ENCODE measurements at places on chromosomes 5 and 9.

- no peak for DNase-seq
These were observed 547.6 kb downstream of the RAB3C start for GRCh38 chr5:59130431-59130830.

DNA sequence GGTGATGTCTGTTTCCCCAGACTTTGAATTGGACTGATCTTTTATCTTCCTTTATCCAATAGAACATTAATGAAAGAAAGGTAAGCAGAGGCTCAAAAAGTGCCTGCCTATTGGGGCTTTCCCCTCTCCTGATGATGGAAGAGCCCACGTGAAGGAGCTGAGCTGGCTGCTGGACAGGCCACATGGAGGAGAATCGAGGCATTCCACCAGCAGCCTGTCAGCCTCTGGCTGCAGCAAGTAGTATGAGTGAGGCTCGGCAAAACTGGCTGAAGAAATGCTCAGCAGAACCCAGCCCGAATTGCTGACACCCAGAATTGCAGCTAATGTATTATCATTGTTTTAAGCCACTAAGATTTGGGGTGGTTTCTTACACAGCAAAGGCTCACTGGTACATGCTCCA is 66.5 kb upstream of the STC2 start:
- no peak for DNase-seq

DNA sequence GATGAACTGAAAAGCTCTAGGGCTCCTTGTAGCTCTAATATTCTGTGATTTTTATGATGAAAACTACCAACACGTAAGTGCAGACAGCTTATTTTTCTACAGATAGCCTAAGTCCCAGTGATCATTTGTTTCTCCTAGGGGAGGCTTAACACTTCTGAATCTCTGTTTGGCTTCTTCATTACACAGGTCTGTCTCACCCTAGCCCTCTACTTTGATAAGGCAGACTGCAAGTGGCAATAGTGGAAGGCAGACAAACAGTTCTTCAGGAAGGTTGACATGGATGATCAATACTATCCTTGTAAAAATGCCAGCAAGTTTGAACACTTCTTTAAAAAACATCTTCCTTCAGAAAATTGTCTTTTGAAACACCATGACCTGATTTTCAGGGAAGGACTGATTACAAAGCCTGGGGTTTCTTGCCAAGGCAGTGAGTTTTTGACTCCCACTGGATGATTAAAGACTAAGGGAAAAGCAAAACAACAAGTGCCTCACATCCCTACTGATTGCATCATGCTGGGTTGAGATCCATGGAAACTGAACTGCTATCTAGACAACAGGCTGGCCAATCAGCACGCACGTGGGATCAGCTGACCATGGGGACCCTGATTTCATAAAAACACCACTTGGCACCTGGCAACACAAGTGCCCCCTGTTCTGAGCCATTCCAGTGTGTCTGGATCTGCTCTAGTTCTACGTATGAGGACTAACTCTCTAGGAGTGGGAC is 212.2 kb downstream of the SMARCA2 start:
- no peak for DNase-seq

DNA sequence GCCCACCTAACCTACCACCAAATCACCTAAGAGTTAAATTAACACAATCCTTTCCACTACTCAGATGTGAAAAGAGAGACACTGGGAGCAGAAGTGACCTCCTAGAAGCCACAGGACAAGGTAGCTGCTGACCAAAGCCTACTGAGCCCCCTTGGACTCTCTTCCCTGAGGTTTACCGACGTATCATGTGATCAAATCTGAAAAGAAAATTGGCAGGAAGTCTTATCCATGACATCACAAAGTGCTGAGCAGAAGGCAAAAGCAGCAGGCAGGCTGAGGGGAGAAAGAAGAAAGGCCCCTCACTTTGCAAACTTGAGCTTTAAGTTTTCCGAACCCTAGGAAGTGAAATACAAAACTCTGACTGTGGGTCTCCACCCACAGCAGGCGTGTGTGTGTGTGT is 11.1 kb downstream of the PRELID2 start:
- no peak for DNase-seq

- DNase-seq, result no peak
These were observed 25.8 kb downstream of the PTGES2 start for GRCh38 chr9:128101690-128102089.

DNA sequence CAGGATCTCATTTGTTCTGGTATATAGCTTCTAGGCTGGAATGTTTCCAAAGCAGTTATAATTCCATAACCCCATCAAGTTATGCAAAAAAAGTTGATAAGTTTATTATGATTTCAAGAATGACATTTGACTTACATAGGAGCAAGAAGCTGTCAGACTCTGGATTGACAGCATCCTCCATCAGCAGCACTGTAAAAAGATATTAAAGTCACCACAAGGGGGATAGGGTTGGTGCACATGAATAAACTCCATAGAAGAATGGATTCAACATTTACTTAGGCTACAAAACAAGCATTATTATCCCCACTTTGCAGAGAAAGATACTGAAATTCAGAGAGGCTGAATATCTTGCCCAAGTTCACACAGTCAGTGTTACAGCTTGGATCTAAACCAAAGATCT is 208.9 kb upstream of the SLC30A5 start:
- no peak for DNase-seq

- no peak for DNase-seq
These were observed 47.2 kb upstream of the RPL26L1 start for GRCh38 chr5:172911976-172912375.

DNA sequence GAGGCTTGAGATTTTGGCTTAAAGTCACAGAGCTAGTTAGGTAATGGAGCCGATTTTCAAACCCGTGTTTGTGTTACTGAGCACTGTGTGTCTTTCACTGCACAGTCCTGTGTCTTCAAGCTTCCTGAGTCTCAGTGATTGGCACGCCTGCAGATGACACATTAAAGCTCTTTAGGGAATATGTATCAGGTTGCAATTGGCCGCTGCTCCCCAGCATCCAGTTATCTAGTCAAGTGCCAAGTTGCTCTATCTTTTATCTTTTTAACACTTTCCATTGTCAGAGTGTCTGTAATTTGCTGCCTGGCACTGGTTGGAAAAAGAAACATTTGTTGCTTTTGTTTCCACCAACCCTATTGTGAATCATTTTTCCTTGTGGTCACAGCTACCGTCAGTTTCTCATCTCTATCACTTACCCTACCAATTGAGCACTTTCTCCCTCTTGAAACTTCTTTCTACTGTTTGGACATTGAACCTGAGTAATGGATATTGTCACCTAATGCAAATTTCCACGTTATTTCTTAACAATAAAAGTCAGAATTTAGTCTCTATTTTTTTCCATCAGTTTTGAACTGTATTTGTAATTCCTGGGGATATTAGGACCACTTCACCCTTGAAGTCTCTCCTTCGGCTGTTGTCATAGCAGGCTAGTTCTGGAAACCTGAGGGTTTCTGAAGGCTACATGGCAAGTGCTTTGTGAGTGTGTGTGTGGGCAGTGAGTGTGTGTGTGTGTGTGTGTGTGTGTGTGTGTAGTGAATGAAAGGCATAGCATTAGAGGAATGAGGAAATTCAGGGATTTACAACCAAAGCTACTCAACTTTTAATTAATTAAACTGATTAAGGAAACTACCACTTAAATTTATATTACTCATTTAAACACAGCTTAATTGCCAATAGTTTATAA is 274.3 kb downstream of the ISL1 start:
- DNase-seq, result no peak

DNA sequence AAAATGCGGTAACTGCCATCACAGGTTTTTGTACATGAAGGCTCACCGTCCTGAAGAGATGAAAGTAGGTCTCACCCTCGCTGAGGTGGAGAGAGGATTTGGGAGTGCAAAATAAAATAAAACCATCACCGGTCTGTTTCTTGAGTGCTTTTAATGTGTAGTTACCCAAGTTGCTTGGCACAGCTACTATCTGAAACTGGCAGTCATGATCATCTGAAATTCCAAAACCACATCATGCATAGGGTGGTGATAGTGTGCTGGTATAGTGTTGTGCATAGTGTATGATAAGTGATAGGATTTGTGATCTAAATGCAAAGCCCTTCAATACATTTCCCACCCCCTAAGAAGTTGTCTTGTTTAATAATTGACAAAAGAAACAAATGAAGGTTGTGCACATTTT is 381.3 kb downstream of the DMRT2 start:
- DNase-seq, result no peak

GRCh38 chr9:70390933-70391341 is 23.5 kb downstream of the KLF9 start:
- no peak for DNase-seq

DNA sequence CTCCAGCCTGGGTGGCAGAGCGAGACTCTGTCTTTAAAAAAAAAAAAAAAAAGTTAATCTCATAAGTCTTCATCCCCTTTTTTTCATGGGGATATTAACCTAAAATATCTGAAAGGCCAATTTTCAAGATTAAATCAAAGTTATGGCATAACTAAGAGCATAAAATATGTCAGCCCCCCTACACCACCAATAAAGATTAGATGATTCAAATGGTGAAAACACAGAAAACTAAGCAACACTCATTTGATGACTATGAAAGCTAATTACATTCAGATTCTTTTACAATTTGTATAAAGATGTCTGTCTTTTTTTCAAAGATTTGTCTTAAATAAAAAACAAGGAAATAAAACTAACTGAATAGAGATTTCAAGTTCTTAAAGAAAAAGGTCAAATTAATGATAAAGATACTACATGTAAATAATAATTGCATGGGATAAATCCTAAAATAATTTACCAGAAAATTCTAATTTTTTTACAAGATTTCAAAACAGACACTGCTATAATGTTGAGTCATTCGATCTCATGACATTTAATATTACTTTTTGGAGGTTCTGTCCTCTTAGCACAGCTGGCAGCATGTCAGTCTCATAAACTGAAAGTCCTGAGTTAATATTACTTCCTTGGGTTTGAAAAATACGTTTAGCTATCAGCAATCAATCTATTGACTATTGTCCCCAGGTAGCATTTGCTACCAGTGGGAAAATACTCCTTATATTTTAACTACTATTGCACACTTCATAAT is 112.9 kb downstream of the KIAA0825 start:
- DNase-seq, result no peak

DNA sequence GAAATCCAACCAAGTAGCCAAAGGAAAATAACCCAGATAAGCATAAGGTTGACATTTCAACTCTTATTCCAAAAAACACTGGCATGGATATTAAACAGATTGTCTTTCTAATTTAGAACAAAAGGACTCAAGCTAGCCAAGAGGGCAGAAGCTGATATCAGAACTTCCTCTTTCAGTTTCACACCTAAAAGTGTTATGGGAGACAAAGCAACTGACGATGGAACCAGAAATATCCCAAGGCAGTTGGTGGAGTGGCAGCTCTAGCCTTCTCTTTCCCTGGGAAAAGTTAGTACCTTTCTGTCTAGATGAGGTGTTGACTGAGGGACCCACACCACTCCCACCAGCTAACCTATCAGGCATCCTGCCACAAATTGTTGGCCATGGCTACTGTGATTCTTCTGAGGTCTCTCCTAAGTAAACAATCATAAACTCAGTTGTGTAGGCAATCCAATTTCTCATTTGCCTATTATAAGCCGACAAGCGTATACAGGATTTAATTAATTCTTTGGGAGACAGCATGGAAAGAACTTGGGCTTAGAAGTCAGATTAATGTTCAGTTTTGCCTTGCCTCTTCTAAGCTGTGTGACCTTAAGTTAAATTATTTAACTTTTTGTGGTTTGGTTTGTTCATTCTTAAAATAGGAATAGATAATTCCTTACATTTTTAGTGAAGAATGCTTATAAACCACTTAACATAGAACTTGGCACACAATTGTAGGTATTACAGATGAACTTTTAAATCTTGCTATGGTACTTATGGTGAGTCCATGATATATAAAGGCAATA is 110.9 kb upstream of the ADAMTSL1 start:
- DNase-seq, result no peak

DNA sequence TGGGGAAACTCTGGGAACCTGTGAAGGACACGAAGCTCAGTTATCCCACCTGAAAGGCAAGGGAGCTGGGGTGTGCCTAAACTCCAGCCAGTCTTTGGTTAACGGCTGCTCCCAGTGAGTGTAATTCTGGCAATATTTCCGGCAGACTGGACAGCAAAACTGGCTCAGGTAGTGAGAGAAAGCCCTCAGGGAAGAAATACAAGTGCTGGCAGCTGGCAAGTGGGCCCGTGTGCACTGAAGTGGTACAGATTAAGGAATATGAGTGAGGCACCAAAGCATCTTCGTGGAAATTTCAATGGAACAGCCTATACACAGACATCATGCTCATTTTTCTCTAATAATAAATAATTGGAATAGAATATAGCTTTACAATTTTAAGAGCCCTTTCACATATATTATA is 56.2 kb downstream of the ABHD17B start:
- no peak for DNase-seq

DNA sequence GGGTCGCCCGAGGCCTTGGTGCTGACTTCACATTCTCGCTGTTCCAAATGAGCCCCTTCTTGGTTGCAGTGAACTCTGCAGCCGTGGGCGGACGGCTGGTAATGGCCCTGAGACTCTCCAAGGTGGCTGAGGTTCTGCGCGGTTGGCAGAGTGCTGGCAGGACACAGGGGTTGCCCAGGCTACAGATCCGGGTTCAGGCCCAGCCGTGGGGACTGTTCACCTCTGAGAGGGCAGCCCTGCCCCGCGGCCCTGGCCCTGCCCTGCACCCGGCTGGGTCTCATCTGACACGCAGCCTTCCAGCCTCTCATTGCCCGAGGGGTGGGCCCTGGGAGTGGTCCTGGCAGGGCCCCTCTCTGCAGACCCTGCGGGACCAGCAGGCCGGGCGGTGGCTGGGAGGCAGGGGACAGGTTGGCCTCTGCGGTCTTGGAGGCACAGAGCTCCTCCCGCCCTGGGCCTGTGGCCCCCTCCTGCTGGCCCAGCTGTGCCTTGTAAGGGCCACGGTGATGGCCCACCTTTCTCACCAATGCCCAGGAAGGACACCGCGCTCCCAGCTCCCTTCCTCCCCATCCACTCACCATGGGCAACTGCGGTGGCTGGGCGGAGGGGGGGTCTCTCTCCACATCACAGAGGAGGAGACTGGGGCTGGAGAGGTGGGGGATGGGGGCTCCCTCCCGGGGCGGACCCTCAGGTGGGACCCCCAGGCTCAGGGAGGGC is 51.6 kb downstream of the AHRR start:
- peak; percentile 89 for DNase-seq

GRCh38 chr9:13122756-13123369 is 156.6 kb downstream of the MPDZ start:
- DNase-seq, result no peak

DNA sequence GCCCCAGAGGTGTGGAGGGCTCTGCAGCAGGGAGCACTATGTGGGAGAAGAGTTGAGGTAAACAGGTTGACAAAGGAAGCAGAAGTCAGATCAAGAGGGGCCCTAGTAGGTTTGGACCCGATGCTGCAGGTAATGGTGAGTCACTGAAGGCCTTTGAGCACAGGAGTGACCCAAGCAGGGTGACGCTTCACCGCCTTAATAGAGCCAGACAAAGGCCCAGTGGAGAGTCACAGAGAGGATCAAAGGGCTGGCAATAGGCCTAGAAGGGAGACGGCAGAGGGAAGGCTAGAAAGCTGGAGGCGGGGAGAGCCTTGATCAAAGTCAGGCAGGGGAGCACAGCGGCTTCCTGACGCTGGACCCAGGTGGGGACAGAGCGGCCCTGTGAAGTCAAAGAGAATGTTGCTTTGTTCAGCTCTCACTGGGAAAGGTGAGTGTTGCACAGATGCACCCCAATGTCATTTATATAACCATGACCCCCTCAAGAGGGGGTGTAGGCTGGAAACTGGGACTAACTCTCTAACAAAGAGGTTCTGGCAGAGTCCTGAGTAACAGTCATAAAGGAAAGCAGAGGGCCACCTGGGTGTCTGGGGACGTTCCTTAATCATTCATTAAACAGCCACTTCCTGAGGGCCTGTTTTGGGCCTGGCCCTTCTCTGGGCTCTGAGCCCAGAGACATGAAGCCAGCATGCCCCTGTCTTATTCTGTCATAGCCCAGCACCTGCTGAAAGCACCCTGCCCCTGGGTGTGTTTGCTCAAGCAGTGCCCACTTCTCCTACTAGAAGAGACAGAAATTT is 9.8 kb upstream of the CPLX2 start:
- DNase-seq, result no peak
